ENCODE measurements at places on chromosomes 1 and 21.

DNA sequence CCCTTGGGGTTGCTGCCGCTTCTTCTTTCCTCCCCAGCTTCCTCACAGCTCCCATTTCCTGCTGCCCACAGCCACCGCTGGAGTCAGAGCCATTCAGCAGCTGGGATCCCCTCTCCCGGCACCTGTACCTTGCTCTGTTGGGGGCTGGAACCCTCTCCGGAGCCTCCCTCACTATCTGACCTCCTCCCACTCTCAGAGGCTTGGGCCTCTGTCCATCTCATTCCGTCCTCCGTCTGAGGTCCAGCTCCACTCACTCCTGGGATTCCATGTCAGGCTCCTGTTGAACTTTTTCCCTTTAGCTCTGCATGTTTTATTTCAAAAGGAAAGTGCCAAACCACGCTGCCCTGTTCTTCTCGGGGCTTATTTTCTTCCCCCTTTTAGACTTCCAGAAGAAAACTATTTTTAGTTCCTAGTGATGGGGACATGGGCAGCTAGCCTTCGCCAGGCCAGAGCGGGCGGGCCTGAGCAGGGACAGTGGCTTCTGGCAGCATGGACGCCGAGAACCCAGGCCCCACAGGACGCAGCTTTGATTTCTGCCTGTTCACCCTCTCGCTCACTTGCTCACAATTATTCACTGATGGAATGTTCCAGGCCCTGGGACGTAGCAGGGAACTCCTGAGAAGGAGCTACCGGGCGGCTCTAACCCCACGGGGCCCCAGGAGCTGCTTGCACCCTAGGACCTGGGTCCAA, 79.2 kb downstream of the ARHGEF10L start:
- DNase-seq = no peak

GRCh38 chr1:61491497-61491896, 233.4 kb downstream of the TM2D1 start:
- no peak for DNase-seq

DNA sequence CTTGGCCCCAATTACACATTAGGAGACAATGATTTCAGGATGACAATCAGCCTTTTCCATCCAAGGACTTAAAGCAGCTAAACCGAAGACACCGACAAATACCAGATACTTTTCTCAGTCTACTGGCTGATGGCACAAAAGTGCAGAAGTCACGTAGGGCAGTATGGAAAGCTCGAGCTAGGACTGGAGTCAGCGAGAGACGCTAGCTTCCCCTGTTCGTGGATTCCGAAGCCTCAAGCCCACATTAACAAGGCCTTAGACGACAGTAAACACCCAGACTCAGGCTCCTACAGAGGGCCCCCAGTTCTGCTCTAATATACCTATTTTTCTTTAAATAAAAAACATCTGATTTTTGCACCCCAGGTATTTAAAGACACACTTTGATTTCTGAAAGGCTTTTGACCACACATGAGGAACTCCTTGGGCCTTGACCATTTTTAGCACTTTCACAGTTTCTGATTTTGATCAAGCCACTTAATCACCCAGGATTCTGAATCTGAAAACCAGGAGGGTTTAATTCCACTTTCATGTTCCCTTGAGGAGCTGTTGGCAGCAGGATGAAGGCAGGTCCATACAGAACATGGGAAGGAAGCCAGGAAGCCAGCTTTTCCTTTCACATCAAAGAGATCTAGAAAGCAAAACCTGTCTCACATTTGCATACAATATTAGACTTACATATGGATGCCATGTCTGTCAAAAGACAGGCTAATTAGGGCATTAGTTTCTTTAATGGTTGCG, 204.1 kb downstream of the GABPA start:
- peak; percentile 55 for DNase-seq

DNA sequence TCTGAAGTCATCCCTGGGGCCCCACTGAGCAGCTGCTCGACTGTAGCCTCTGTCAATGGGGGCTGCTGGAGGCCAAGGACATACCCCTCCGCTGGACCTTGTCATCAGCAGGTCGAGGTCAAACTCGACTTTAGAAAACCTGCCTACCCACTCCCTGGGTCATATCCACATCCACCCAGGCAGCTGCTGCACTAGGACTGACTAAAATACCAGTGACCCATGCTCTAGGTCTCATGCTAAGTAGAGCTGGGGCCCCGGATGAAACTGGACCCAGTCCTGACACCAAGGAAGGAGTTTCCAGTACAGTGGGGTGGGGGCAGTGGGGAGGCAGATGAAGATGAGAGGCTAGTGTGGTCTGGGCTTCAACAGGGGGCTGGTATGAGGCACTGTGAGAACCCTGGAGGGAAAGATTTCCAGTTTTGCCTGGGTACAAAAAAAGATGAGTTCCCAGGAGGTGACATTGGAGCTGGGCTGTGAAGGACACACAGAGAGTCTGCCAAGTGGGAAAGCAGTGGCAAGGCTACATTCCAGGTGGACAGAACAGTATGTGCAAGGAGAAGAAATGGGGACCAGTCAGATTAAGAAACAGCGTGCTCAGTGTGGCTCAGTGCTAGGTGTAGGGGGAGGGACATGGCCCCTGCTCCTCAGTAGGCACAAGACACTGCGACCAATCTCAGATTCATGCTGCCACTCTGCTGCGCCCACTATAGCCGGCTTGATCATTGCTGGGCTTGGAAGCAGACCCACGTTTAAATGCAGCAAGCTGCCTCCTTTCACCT, 12.4 kb downstream of the SLC2A1 start:
- DNase-seq = no peak

DNA sequence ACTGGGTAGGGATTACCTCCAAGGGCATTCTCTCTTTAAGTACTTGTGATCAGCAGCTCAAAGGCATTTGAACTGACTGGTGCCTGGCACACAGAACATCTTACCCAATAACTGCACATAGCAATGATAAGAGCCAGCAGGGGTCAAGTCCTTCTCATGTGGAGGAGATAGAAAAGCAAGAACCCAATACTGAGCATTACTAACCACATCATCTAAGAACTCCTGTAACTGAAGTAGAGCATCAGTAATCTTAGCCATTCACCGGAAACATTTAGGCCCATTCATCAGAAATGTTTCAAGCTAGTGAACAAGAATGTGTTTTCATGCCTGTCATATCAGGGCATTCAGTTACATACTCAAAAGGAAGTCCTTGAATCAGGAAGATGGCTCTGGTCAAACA, 33.6 kb upstream of the THEM4 start:
- DNase-seq = no peak

DNA sequence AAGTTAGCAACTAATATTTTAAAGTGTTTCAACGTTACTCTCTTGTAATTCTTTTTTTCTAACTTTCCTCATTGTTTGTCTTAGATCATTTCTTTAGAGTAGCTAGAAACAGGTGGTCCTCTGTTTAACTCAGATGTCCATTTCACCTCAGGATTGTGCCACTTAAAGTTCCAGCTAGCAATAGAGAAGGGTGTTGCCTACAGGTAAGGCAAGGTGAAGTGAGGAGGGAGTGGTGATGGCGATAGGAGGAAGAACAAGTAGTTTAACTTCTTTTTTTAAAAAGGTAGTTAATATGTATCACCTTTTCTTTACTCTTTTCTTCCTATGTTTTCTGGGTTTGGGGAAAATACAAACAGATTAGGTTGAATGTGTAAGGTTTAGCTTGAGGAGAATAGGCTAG, 44.4 kb downstream of the ABCD3 start:
- no peak for DNase-seq

DNA sequence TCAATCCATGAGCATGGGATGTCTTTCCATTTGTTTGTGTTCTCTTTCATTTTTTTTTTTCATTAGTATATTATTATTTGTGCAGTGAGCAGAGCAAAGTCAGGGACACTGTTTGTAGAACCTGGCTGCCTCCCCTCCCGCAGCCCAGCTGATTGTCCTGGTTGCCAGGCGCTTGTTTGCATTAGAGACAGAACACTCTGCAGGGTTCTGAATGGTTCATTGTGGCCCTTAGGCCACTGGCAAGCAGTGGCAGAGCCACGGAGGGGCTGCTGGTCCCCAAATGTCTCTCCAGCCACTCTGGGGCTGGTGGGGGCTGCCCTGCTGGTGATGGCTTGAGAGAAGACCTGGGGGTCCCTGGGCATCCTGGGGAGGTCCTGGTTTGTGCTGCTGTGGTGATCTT, 29.0 kb downstream of the ETS2 start:
- no peak for DNase-seq

GRCh38 chr1:61463220-61463619, 261.7 kb downstream of the TM2D1 start:
- no peak for DNase-seq

- DNase-seq = no peak
These were observed 41.8 kb downstream of the SGIP1 start for GRCh38 chr1:66575739-66576138.

GRCh38 chr21:25862596-25862995, 127.8 kb downstream of the GABPA start:
- DNase-seq = no peak

DNA sequence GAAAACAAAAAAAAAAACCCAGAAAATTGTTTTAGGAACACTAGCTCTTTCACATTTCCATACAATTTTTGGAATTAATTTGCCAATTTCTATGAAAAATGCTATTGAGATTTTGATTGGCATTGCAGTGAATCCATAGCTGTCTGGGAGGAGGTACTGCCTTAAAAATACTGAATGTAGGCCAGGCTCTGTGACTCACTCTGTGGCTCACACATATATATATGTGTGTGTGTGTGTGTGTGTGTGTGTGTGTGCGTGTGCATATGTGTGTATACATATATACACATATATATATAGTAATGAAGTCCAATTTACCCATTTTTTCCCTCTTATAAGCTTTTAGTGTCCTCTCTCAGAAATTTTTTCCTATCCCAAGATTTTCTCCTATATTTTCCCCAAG, 214.2 kb upstream of the DMRTA2 start:
- no peak for DNase-seq

GRCh38 chr1:59138402-59138801, 158.5 kb upstream of the FGGY start:
- DNase-seq = no peak

DNA sequence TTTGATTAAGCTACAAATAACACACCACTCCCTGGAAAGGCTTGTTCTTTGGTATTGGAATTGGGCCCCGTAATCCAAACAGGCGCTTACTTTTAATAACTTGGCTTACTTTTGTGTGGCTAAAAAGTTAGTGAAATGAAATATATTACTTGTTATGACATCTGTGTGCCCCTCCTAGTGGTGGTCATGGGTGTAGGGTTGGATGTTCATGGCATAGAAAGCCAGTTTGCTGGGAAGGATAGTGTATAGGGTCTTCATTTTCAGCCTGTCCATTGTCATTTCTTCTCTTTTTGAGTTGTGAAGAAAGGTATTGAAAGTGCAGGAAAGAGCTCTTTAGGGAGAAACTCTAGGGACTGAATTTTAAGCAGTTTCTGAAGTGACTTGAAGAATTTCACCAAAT, 5.9 kb downstream of the CDC14A start:
- DNase-seq = no peak

DNA sequence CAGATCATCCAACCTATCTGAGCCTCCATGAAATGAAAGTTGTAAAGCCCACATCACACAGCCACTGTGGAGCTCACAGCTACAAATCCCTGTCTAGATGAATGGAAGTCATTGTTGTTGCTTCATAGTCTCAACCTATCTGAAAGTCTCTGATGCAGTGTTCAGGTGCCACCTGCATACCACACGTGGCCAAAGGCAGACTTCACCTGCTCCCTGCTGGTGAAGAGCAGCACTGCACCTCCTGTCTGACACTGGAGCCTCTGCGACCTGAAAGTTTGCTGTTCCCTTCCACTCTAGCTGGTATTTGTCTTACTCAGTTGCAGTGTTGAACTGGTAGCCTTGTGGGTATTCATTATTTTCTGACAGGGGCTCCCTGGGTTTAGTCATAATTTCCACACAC, 18.4 kb downstream of the LORICRIN start:
- no peak for DNase-seq

GRCh38 chr1:180888870-180889269, 23.8 kb upstream of the KIAA1614 start:
- DNase-seq = no peak

GRCh38 chr1:157624471-157624870, 26.6 kb upstream of the FCRL4 start:
- no peak for DNase-seq

- DNase-seq = no peak
These were observed 190.0 kb upstream of the EDN2 start for GRCh38 chr1:41674522-41674921.

GRCh38 chr1:189149547-189150375, 1327.9 kb downstream of the BRINP3 start:
- no peak for DNase-seq

GRCh38 chr1:59592924-59593323, 221.8 kb upstream of the HOOK1 start:
- DNase-seq = no peak

- DNase-seq = no peak
These were observed 346.6 kb upstream of the DPYD start for GRCh38 chr1:98267423-98267822.

DNA sequence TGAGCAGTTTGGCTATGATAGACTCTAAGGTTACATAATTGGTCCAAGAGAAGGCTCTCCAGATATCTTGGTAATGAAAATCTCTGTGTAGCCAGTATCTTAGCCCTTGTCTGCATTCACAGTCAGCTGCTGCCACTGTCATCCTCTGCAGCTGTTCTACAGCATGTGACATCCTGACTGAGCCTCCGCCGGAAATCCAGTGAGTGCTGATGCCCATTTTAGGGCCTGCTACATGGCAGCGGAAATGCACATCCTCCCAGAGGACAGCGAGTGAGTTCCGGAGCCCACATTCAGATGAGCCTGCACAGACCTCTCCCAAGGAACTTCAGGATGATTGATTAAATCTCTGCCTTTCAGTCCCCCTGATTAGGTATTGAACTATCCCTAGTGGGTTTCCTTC, 237.1 kb downstream of the HHIPL2 start:
- DNase-seq = no peak

GRCh38 chr1:145784409-145784808, 39.5 kb downstream of the RNF115 start:
- no peak for DNase-seq

GRCh38 chr1:221775206-221775605, 33.3 kb upstream of the DUSP10 start:
- DNase-seq = no peak

DNA sequence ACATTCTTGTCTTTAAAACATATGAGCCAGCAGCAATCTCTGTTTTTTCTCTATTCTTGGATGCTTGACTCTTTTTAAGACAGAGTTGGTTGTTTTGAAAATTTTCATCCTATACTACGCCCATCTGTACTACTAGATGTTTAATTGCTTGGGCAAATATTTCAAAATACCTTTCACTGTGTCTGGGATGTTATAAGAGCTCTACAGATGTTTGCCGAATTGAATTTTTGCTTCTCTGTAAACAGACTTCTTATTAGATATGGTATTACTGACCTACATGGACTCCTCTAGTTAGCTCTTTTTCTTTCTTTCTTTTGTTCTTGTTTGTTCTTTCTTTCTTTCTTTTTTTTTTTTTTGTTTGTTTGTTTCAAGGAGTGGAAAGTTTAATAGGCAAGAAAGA, 345.1 kb downstream of the ST6GALNAC3 start:
- no peak for DNase-seq
